ENCODE measurements at places on chromosomes 3 and 15. TPM values are rescaled to one million over a fixed set of nuclear protein-coding genes. Genes with fewer than 3 reads are reported as not detected.

GRCh38 chr3:25493246-25493645 lies 65.2 kb downstream of the RARB start:
- no peak for DNase-seq

DNA sequence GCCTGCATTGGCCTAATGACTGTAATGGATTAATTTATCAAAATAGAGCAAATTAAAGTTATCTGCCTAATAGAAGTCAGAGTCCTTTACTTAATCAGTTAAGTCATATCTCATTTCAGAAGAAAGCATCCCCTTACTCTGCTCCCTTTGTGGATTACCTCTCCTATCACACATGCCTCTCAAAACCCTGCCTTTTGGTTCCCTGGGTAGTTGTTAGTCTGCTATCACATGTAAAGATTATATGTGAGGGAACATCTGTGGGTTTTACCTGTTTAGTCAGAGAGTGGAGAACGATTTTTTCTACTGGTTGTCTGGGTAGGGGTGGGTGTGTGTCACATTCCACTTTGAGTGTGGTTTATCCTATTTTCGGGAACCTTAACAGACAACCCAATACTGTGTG lies 16.4 kb downstream of the UBE2E2 start:
- DNase-seq: no peak

GRCh38 chr3:47664519-47664918 lies 85.9 kb upstream of the CSPG5 start:
- DNase-seq: no peak

Gene FOXL2NB
- not detected for total RNA-seq

Gene ABHD17C
- 3.1 TPM for total RNA-seq

- no peak for DNase-seq
Measured at GRCh38 chr15:71444866-71445590, 329.8 kb downstream of the THSD4 start.

DNA sequence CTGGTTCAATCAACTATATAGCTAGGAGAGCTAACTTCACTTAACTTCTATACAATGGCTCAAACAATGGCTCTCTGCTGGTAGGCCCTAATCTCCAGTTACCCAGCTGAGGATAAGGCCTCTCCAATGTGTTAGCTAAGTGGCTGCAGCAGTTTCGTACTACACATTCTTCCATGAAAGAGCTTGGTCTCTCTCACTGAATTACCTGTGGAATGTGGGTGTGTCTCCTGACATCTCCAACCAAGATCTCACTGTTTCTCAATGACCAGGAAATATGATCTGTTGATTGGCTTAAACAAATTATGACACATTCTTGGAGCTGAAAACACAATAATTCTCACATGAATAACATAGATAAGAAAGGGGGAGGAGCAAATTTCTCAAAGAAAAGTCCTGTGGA lies 169.8 kb upstream of the ROBO1 start:
- no peak for DNase-seq

Gene SLC28A1
- total RNA-seq: not detected

- no peak for DNase-seq
Measured at GRCh38 chr3:60033901-60034453, 984.2 kb upstream of the CFAP20DC start.

GRCh38 chr15:75090388-75090734 lies 67.0 kb downstream of the PPCDC start:
- DNase-seq: no peak

DNA sequence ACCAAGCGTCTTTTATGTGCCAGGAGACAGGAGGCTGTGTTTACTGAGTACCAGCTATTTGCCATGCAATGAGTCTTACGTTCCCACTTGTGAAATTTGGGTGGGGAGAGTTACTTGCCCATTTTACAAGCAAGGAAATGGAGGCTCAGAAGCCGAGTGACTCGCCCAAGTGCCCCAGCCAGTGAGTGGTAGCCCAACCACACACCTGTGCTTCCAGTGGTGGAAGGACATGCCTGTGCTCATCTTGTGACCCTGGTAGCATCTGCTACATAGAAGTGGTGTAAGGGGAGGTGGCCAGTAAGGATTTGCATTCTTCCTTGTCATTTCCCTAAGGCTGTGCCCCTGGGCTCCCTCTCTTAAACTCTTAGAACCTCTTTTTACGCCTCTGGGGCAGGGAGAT lies 49.3 kb downstream of the FBLN2 start:
- DNase-seq: no peak

- no peak for DNase-seq
Measured at GRCh38 chr3:118991775-118992174, 42.9 kb downstream of the IGSF11 start.

Gene IGF2BP2
- 24.1 TPM for total RNA-seq

DNA sequence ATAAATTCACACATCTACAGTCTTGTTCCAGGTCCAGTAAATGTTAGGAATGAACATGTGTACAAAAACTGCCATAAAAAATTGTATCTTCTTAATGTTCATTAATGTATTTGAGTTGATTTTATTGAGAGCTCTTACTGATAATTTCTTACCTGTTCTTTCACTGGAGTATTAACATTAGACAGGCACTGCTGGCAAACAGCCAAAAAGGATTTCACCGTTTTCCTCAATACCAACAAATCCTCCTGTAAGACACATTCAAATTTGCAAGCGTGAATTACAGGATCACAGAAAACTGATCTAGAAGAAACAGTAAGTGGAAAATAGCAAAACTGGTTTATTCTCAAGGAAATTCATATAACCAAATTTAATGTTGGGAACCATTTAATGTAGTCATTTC lies 127.4 kb downstream of the PCCB start:
- DNase-seq: no peak

Gene ANKRD28
- total RNA-seq: 47.6 TPM

DNA sequence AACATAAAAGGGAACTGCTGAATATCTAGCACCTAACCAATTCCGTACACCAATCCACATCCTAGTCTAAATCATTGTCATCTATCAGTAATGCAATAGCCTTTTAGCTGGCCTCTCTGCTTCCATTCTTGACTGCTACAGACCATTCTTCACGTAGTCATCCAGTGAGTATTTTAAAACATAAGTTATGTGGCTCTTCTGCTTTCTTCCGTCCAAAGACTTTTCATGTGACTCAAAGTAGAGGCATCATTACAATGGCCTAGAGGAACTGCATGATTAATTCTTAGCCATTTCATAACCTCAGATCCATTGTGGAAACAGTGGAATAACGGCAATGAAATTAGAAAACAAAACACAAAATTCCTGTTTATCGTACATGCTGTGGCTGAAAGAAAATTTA lies 88.9 kb upstream of the CBLB start:
- DNase-seq: no peak

GRCh38 chr3:154421083-154421482 lies 8.9 kb downstream of the GPR149 start:
- DNase-seq: no peak

DNA sequence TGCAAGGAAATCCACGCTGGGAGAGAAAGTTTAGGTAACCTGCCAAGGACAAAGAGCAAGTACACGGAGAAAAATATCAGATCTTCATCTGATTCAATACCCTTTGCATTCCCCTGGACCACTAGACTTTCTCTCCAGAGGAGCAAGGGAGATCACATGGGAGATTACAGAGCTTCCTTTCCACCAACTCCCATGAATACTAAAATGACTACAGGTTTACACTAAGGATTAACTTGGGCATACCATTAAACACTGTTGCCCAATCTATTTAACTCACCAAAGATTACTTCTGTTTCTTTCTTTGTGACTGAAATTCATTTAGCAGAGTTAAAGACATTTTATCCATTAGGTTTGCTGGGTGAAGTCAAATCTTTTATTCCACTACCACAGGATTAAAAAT lies 71.2 kb downstream of the RYK start:
- no peak for DNase-seq

DNA sequence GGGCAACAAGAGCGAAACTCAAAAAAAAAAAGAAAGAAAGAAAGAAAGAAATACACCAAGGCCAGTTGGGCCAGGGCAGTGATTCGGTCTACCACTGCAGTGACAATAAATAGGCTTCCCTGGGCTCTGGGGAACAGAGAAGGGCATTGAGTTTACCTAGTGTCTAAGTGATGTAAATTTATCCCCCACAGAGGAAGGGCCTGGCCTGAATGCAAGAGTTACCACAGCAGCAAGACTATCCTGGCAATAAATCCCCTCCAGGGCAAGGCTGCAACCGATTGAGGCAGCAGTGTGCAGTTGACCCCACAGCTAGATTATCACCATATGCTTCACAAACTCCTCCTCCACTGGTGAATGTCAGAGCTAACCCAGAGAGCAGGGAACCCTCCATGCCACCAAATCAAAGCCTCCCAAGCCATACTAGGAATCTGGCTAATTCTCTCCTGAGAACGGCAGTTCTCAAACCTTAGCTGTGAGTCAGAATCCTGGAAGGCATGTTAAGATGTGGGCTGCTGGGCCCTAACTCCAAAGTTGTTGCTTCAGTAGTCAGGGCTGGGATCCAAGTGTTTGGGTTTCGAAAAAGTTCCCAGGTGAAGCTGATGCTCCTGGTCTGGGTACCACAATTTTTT lies 64.3 kb upstream of the GATM start:
- DNase-seq: no peak

GRCh38 chr15:48144889-48145288 lies 24.1 kb downstream of the SLC24A5 start:
- no peak for DNase-seq

GRCh38 chr3:16229681-16230080 lies 35.1 kb downstream of the DPH3 start:
- DNase-seq: no peak

GRCh38 chr3:126356373-126357264 lies 589 bp downstream of the KLF15 start:
- DNase-seq: no peak

- no peak for DNase-seq
Measured at GRCh38 chr3:79467721-79468120, 300.1 kb downstream of the ROBO1 start.

Data from omental fat pad (tissue), 4 donors.